ENCODE measurements at places on chromosomes 5 and 9.

- no peak for DNase-seq
Measured at GRCh38 chr5:124237206-124237695, 509.2 kb downstream of the ZNF608 start.

- DNase-seq = no peak
Measured at GRCh38 chr5:140037012-140037411, 6.1 kb downstream of the NRG2 start.

DNA sequence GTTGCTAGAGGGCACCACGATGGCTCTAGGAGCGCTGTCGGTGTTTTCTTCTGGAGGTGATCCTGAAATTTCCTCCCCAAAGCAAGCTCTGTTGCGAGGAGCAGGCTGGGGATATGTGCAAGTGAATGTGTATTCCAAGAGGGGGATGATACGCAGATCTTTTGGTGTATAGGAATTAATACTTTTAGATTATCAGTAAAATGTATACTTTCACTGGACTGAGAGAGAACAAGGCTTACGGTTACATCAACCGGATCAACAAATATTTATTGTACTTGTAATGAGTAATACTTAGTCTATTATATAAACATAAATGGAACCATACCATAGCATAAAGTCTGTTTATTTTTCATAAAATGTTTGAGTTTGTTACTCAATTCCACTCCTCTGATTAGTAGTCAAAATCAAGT is 632 bp upstream of the PRKAA1 start:
- no peak for DNase-seq

GRCh38 chr9:3740690-3741419 is 215.1 kb upstream of the RFX3 start:
- DNase-seq = no peak

DNA sequence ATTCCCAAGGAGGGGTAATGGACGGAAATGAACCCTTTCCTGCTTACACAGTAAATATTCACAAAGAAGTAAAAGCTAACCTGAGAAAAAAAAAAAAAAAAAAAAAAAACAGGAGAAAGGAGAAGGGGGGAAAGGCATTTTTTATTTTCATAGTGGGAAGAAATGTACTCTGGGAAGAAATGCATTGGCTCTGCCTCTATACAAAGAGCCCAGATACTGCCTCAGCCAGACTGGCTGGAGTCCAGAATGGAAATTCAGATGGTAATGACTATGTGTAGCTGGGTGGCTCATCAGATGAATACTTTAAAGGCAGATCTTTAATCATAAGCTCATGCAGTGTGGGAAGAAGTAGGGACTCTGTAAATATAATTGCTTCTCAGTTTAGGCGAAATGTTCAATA is 124.9 kb upstream of the ZNF608 start:
- no peak for DNase-seq

Measured in stimulated activated CD8-positive, alpha-beta memory T cell treated with anti-CD3 and anti-CD28 coated beads, Interleukin-7, amount 100 ng/mL, for 1 hour (primary cell).